ENCODE measurements at places on chromosomes 3 and 15.

GRCh38 chr15:62020576-62021160 lies 39.6 kb downstream of the VPS13C start:
- DNase-seq: no peak

DNA sequence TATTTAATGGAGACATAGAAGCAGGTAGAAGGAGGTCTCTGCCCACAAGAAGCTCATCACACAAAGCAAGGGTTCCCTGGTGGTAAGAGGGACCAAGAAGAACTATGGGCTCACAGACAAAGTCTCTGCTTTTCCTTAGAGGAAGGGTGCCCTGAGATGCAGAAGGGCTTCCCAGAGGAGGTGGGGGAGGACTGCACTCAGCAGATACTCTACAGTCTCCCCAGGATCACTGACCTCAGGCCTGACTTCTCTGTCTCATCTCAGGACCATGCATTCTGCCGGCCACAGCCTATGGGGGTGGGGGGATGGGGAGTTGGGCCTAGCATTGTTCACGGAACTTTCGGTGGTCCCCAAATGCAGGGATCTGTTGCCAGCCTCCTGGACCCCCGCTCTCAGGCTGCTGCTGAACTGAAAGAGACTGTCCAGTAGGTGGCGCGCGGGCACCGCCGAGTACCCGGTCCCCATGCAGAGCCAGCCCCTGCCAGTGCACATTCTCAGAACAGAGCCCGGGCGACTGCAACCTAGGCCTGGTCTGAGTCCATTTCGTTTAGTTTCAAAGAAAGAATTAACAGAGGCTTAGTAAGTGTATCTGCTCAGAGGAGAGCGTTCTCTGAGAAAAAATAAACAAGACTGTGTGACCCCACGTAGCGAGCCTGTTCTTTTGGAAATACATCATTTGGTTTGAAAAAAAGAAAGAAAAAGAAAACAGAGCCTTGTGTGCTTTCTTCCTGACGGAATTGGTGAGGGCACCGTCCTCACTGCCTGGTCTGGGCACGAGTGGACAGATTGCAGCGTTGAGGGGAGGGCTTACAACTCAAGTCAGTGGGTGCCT lies 74.1 kb downstream of the LRTM1 start:
- DNase-seq: peak; percentile 38

DNA sequence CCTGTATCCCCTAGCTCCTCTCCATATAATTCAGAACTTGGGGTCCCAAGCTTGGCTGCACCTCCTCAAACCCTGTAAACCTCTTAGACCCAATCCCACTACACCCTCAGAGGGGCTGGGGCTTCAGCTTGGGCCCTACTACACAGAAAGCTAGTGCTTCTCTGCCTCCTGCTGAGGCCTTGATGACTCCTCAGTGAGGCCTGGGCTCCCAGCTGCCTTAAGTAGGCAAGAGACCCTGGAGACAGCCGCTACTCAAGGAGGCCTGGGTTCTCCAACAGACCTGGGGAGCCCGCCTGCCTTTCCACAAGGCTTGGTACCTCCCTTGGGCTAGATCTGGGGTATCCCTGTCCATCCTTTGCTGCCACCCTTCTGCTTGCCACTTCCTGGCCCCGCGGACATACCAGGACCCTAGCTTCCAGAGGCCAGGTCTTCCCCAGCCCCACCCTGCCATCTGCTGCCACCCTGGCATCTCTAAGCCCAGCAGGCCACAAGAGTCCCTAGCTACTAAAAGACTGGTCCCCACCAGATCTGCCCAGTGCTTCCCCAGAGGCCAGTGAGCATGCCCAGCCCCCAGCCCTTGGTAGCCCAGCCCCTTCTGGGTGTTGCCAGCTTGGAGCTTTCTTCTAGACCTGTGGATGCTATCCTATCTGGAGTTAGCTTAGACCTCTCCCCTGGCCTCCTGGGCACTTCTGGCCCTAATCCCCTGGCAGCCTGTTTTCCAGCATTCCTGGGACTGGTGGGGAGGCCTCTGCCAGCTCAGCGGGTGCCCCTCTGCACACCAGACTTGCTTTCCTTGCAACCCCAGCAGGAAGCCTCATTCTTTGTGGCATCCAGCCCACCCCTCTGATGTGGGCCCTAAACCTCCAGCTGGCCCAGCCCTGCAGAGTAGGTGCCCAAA lies 13.7 kb downstream of the C15orf39 start:
- no peak for DNase-seq

DNA sequence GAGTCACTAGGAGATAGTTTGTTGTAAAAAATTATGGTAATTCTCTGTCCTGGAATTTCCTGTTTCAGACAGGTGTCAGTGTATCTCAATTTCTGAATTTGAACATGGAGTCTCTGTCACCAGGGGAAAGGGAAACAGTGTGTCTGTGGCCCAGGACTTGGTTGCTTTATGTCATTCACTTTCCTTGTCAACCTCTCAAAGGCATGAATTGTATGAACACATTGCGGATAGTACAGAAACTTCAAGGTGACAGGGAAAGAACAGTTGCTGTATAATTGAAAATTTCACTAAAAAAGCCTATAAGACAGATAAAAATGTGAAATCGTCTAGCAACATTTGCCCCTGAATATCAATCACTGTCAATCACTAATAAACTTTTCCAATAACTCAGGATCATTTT lies 175.0 kb upstream of the DPH6 start:
- no peak for DNase-seq

DNA sequence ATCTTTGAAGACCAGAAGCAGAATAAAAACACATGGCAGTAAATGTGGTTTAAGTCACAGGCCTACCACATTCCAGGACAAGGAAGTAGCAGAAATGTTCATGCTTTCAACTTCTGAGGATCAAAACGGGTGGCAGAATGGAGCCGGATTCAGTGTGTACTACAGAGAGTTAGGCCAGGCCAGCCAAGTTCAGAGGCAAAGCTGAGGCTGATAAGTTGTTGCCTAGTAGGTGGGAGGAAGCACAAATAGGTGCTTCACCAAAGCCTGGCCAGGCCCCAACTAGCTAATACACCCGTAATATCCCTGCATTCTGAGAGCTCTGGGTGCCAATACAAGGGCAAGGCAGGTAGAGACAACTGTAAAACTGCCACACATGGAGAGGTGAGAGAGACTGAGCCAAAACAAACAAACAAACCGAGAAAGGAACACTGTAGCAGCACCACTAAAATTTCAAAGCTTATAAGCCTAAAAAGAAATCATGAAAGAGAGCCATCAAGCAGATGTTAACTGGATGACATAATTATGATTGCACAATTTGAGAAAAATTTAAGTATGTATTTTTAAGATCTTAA lies 156.4 kb upstream of the CBLB start:
- no peak for DNase-seq

DNA sequence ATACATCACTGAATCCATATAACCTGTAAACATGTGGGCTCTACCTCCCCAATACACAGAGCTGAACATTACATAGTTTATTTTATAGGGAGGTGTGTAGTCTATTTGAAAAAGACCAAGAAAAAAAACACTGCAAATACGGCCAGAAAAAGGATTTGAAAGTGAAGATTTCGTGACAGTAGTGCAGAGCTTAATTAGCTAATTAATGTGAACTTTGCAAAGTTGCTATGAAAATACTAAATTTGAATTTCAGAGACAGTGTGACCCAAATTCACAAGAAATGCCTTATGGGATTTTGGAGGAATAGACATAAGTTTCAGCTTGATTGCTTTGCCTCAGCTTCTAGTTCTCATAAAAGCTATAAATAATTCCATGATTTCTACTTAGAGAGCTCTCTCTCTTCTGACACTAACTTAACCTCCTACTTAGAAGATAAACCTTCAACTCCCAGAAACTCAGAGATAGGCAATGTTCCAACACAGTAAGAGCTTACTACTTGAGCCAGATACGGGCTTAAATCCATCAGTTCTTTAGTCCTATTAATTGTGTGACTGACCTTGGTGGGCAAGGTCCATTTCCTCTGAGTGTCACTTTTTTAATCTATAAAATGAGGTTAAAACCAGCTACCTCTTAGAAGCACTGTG lies 87.3 kb upstream of the THBS1 start:
- no peak for DNase-seq

GRCh38 chr15:72835294-72835890 lies 51.8 kb upstream of the ADPGK start:
- peak; percentile 55 for DNase-seq

- no peak for DNase-seq
Observed at GRCh38 chr15:83288381-83288801, 3.9 kb upstream of the BNC1 start.

- no peak for DNase-seq
Observed at GRCh38 chr3:45858809-45859543, 17.1 kb upstream of the LZTFL1 start.

GRCh38 chr3:184523825-184524615 lies 37.6 kb upstream of the EPHB3 start:
- peak; percentile 44 for DNase-seq

DNA sequence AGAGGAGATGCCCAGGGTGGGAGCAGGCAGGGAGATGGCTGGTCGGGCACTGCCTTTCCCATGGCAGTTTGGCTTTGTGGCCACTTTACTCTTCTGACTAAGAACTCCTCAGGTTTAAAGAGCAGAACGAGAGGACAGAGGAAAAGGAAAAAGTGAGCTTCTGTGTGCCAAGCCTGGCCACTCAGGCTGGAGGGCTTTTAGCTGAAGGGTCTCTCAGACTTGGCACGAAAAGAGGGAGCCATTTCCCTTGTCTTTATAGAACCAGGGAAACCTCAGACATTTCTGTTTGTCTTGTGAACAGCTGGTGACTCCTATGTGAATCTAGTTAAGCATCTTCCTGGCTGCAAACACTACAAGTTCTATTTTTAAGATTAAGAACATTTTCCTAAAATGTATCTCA lies 23.3 kb upstream of the PSMD6 start:
- DNase-seq: no peak

DNA sequence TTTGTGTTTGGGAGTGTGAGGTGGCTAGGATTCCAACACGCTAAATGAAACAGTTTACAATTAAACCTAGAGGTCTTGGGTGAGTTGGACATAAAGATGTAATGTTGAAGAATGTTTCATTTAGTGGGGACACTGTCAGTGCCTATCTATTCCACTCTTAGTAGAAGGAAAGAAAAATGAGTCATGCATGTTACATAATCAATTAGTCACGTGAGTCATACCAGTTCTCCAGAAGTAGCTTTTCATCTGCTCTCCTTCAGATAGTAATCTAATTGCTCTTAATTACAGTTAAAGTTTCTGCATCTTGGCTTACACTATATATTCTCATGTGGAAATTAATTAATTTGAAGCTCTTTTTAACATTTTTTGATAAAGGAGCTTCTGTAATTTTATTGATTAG lies 115.7 kb upstream of the P2RY1 start:
- DNase-seq: no peak

DNA sequence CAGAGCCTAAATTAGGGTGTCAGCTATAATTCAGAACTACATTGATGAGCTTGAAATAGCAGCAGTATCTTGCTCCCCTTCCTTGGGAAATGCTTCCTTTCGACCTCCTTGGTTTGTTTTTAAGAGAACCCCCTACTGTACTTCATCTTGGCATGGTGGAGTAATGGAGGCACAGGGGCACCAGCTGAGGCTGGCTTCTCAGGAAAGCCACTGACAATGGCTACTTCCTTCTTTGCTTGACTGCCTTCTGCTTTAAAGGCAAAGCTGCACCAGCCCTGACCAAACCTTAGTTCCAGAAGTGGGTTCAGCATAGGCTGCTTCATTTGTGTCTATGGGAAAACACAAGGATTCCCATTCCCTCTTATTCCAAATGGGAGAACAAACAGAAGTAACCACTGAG lies 1.5 kb upstream of the FBXL22 start:
- DNase-seq: no peak

GRCh38 chr3:141266797-141267555 lies 35.4 kb downstream of the PXYLP1 start:
- no peak for DNase-seq

- DNase-seq: no peak
Observed at GRCh38 chr15:29093696-29094343, 175.8 kb downstream of the NSMCE3 start.

DNA sequence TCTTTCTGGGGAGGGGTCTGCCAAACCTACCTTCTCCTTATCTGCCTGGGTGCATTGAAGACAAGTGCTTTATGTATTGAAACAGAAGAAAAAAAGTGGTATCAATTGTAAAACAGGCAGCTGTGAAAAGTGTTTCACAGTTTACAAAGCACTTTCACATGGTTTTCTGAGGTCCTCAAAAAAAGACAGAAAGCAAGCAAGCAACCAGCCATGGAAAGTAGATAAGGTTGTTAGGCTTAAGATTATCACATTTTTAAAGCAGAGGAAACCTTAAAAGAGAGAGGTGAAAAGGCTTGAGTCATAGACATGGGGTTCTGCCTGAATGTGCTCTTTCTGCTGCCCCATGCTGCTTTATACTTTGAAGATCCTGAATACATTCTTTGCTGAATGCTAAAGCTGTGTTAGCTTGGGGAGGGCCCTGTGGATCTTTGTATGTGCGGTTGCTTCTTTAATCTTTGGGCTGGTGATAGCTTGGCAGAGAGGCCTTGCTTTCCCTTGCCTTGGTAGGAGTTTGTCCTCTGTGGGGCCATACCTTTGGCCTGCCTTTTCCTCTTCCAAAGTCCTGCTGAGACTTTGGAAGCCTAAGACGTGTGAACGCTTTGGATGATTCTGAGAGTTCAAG lies 2.6 kb downstream of the SMAD3 start:
- no peak for DNase-seq

- DNase-seq: no peak
Observed at GRCh38 chr3:111846717-111847116, 12.3 kb upstream of the PHLDB2 start.

GRCh38 chr3:55565521-55565920 lies 78.4 kb upstream of the WNT5A start:
- DNase-seq: no peak

DNA sequence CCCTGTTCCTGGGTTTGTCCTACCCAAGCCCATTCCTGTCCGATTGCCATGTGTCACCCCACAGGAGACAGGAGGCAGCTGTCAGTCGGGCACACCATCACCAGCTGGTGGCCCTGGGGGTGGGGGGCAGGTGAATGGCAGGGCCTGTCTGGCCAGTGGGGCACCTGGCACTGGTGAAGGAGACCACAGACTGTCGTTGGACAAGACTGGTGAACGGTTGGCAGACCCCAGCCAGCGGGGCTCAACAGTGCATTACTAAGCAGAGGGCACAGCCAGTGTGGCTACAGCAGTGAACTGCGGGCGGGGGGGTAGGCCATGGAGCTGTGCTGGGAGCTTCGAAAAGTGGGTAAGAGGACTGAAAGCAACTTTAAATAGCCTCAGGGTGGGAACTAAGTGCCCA lies 2.1 kb downstream of the SEMA7A start:
- no peak for DNase-seq

GRCh38 chr3:36476286-36476942 lies 96.1 kb downstream of the STAC start:
- no peak for DNase-seq

DNA sequence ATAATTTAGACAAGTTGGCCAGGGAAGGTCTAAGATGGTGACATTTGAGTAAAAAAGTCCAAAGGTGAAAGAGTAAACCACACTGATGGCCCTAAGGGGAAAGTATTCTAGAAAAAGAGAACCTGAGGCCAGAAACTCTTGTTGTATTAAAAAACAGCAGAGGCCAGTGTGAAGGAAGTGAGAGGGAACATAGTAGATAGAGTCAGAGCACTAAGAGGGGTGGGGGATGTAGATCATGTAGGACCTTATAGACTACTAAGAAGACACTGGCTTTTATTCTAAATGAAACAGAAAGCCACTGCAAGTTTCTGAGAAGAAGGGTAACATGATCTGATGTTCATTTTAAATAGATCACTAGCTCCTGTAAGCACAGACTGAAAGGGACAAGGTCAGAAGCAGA lies 14.5 kb downstream of the POLQ start:
- DNase-seq: no peak

GRCh38 chr3:192819001-192819569 lies 91.7 kb upstream of the FGF12 start:
- no peak for DNase-seq
